ENCODE measurements at places on chromosomes 2 and 18. TPM values are rescaled to one million over a fixed set of nuclear protein-coding genes. Genes with fewer than 3 reads are reported as not detected.

- H3K27me3 ChIP-seq, result no peaks in the 10 kb centered on the region
- no peak for DNase-seq
- H3K27ac ChIP-seq, result no peak overlapping the region
- no peaks in the 10 kb centered on the region for H3K36me3 ChIP-seq
- peaks cover 36% of the 10 kb centered on the region for H3K4me1 ChIP-seq
Observed at GRCh38 chr2:134284119-134284670, 30.3 kb downstream of the MGAT5 start.

DNA sequence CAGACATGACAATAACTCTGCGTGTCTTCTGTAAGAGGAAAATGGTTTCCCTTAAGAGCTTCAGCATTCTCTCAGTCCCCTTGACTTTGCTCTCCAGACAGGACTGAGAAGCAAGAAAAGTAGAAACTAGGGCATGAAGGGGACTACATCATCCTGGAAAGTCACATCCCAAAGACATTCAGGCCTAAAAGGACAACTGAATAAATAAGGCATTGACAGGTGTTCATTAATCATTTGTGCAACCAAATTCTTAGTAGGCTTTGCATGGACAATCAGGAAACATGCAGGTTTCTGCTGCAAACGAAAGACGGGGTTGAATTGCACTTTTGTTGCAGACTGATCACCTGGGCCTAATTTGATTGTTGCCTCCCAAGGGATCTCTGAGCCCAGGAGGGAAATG lies 1.2 kb upstream of the SGPP2 start:
- no peak for DNase-seq
- peak overlapping the region; percentile 65 for H3K4me3 ChIP-seq
- peak overlapping the region; percentile 71 for H3K27ac ChIP-seq
- no peaks in the 10 kb centered on the region for H3K36me3 ChIP-seq
- H3K4me1 ChIP-seq, result peaks cover 36% of the 10 kb centered on the region
- no peaks in the 10 kb centered on the region for H3K27me3 ChIP-seq

DNA sequence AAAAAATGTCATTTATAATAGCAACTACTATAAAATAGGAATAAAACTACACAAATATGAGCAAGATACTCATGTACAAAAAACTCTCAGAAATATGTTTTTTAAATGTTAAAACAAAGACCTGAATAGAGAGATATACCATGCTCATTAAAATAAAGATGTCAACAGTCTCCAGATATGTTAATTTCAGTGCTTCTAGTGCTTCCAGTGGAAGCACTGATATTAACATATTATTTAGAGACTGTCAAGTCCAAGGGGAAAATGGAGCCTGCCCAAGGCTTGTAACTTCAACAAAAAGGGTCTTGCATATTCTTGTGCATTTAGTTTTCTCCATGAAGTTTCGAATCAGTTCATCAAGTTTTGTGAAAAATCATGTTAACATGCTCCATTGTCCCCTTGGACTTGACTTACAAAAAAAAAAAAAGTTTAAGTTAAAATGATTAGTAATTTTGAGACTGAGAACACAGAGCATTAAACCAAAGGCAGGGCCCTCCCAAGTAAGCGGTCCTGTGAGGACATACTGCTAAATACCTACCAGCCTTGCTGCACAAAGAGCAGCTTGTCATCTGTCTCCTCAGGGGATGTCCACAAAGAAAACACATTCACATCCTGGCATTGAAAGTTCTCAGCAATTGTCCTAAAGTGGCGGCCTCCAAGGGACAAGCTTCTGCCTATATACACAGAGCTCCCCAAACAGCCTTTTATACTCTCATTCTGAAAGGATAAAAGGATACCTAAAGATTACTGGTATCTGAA lies 501.9 kb upstream of the CHAC2 start:
- H3K4me1 ChIP-seq, result no peaks in the 10 kb centered on the region
- H3K36me3 ChIP-seq, result no peaks in the 10 kb centered on the region
- H3K27me3 ChIP-seq, result no peaks in the 10 kb centered on the region
- H3K27ac ChIP-seq, result no peak overlapping the region

DNA sequence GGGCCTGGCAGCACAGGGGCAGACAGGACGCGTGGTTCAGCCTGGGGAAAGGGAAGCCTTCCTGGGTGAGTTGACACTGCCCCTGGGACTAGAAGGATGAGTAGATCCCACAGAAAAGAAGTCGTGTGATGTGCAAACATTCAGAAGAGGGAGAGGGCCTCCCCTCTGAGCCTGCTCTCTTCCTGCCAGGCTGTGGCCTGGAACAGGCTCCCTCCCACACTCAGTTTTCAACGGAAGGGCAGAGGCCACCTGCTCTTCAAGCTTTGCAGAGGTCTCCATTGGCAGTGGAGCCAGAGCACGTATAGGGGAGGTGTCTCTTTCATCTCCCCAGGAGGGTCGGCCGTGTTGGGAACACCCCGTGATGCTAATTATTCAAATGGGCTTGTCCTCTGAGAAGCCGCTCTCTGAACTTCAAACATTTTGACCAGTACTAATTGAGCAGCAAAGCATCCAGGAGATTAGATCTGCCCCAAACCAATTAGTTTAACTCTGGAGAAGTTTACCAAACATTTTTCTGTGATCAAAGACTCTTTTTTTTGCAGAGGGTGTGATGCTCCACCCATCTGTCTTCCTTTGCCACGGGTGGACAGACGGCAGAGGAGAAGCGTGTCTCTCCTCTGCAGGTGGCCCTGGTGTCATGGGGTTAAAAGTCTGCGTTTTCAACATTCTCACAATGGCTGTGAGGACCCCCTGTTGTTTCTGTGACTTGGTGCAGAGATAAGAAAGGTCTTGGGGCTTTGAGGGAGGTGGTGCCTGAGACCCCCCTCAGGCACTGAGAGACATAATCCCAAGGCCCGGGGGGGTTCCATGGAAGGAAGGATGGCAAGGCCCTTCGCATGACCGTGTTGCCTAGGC lies 29.5 kb upstream of the ODC1 start:
- no peak for DNase-seq
- H3K27me3 ChIP-seq, result no peaks in the 10 kb centered on the region
- no peak overlapping the region for H3K4me3 ChIP-seq
- no peaks in the 10 kb centered on the region for H3K36me3 ChIP-seq
- H3K4me1 ChIP-seq, result peaks cover 4% of the 10 kb centered on the region

ASB18 gene
- total RNA-seq, result not detected

B3GNT7 gene
- total RNA-seq, result not detected
